ENCODE measurements at places on chromosomes 16 and 17.
A peak's percentile ranks its signal among the peaks of the same experiment; 100 is the strongest.

DNA sequence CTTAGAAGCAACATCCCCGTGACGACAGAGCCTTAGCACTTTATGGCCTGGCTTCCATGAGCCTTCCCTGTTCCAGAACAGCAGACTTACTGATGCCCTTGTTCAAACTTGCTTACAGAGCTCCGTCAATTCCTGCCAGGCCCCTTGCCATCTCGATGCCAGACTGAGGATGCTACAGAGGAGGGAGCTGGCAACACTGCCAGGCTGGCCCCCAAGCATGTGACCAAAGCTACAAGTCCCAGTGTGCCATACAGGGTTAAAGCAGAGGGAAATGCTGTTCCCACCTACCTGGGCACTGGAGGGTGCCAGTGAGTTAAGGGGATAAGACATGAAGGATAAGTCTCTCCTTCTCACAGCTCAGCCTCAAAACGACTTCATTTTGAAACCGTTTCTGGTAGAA lies 33.5 kb upstream of the SREBF1 start:
- no peak for DNase-seq

DNA sequence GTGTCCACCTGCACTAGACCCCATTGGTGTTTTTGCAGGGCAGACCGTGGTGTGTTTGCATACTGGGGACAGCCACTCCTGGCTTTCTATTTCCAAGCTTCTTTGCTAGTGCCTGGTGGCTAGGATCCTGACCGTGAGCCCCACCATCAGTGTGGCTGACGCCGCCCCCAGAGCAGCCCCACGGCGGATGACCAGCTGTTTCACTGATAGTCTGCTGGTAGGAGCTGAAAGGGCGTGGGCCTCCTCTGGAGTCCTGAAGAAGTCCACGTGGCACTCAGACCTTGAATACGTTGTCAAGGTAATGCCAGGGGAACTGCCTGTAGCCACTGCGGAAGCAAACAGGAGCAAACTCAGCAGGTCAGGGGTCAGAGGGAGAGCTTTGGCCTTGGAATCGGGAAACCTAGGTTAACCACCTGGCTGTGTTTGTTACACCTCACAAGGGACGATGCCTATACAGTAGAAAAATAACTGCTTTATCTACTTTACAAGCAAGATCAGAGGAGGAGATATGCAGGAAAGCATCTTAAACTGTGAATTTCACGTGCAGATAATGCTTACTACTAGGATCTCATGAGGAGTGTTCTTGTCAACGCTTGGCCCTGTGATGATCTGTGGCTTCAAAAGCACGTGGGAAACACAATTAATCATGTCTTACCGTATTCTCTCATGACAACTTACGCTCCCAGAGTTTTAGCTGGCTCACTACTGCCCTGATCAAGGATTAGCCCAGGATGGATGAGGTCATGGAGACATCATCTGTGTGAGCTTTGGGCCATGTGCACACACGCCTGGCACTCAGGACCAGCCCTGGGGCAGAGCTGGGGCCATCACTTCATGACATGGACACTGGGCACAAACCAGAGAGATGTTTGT lies 30.3 kb downstream of the ALDH3A2 start:
- DNase-seq: no peak

GRCh38 chr16:82629441-82630027 lies 2.8 kb downstream of the CDH13 start:
- no peak for DNase-seq

- DNase-seq: no peak
Observed at GRCh38 chr17:82086941-82087906, 10.8 kb downstream of the FASN start.

DNA sequence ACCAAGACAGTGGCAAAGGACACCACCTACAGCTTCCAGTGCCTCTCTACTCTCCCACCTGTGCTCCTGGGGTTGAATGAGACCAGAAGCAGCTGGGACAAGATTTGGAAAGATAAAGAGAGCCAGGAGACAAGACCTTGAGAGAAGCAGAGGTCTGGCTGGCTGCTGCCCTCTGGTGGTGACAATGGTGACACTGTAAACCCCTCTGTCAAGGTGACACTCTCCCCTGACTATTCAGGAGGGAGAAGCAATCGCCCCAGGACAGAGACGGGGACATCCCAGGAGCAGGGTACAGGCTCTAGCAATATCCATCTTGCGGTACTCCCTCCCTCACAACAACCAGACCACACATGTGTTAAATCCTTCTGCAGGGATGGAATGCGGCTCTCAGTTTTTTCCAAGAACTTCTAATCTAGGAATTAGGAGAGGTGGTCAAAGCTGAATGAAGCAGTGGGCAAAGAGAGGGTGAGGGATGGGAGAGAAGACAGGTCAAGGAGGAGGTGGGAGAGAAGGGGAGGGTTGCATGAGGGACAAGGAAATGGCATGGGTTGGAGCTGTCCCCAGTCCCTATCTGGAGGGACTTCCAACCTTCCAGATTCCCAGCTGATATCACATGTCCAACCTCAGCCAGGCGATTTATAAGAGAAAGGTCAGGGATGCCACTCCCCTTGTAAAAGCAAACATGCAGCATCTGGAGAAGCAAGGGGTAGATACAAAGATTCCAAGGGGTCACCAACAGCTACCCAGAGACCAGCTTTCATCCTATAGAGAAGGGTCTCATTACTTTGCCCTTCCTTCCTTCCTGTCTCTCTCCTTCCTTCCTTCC lies 2.9 kb downstream of the PHOSPHO1 start:
- peak; percentile 66 for DNase-seq

- no peak for DNase-seq
Observed at GRCh38 chr16:62545039-62545438, 508.8 kb upstream of the CDH8 start.

DNA sequence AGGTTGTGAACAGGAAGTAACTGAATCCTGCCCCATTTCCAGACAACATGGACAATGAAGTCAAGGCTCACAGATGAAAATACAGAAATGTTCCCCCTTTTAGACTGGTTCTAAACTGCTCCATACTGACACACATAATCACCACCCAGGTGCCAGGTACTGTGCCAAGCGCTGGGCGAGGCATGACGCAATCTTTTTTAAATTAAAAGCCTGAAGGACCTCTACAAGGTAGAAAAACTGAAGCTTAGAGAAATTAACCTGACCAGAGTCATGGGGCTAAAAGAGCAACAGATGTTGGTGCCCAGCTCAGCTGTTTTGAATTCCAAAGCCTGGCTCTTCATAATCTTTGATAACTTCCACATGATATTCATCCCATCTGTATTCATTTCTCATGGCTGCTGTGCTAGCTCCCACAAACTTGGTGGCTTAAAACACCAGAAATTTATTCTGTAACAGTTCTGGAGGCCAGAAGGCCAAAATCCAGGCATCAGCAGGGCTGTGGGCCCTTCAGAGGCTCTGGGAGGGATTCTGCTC lies 4.9 kb upstream of the RAB11FIP4 start:
- no peak for DNase-seq

GRCh38 chr16:52757746-52758472 lies 211.0 kb upstream of the TOX3 start:
- DNase-seq: no peak

DNA sequence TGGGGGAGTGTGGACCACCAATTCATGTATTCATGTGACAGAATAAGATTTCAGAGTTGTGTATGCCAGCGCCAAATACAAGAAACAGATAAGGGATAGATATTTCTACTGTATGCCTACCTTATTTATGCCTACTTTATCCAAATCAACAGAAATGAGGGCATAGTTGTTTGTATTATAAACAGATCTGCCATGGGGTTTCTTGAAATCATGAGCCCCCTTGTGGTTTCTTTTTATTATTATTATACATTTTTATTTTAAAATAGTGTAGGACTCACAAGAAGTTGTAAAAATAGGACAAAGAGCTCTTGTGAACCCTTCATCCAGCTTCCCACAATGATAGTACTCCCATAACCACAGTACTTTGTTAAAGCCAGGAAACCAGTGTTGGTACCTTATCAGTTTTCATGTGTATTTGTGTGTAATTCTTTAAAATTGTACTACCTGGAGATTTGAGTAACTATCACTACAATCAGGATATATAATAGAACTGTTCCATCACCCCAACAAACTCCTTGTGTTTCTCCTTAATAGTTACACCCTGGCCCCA lies 229.4 kb downstream of the CCDC182 start:
- DNase-seq: no peak

All from neuronal stem cell (in vitro differentiated cells).